ENCODE measurements at places on chromosomes 6 and 20.

GRCh38 chr6:145315982-145316600 lies 419.2 kb downstream of the EPM2A start:
- no peak for DNase-seq

GRCh38 chr6:21772477-21772876 lies 178.9 kb downstream of the SOX4 start:
- DNase-seq, result no peak

GRCh38 chr6:27280540-27281000 lies 31.5 kb downstream of the POM121L2 start:
- no peak for DNase-seq

GRCh38 chr6:34063651-34064050 lies 82.2 kb downstream of the GRM4 start:
- DNase-seq, result no peak

DNA sequence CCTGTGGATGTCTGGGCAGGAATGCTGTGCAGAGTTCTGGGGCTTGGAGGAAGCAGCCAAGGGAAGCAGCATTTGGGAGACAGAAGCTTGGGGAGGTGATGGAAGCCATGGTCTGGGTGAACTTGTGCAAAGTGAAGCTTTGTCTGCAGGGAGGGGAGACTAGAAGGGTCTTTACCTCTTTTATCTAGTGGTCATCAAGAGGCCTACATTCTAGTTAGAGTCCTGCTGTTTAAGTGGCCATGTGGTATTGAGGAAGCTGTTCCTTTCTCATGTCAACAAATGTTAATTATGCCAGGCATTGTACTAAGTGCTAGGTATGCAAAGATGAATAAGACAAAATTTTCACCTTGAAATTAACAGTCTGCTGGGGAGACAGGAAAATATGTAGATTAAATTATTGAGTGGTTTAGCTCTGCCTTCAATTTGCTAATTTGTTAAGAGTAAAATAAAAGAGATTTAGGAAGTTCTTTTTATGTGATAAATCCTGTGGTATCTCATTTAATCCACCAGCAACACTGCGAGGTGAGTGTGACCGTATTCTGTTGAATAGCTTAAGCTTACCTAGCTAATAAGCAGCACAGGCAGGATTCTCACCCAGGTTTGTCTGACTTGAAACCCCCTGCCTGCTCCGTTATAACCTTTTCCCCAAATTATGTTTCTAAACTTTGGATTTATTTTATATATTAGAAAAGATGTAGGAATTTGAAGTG lies 43.1 kb downstream of the ARID1B start:
- peak; percentile 40 for DNase-seq

GRCh38 chr6:446418-447366 lies 55.1 kb downstream of the IRF4 start:
- no peak for DNase-seq

DNA sequence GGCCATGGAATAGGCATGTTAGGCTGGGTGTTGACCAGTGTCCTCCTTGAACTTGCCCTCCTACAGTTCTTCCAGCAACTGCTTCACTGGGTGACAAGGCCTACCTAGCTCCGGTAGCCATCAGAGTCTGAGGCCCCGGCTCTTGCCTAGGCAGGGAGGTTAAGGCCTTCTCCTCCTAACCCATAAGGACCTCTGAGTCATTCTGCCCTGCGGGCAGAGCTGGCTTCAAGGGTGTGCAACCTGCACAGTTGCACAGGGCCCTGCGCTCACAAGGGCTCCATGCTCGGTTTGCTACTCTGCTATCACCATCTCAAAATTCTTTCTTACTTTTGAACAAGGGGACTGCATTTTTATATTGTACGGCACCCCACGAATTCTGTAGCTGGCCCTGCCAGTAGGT lies 17.9 kb downstream of the KCNB1 start:
- no peak for DNase-seq

DNA sequence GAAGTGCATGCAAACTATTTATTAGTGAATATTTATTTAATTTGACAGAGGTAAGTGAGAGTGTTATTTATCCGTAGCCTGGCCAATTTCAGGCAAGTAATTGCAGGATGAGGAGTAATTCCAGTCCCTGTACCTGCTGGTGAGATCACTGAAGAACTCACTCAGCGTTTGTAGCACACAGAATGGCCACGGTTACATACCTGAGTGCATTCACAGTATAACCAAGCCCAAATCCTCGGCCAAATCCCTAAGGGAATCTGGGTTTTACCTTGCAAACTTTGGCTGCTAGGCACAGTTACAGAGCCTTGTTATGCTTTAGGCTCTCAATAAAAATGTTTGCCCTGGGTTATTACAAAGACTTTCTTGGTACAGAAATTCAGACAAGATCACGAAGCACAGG lies 93.3 kb downstream of the KCNQ5 start:
- no peak for DNase-seq

DNA sequence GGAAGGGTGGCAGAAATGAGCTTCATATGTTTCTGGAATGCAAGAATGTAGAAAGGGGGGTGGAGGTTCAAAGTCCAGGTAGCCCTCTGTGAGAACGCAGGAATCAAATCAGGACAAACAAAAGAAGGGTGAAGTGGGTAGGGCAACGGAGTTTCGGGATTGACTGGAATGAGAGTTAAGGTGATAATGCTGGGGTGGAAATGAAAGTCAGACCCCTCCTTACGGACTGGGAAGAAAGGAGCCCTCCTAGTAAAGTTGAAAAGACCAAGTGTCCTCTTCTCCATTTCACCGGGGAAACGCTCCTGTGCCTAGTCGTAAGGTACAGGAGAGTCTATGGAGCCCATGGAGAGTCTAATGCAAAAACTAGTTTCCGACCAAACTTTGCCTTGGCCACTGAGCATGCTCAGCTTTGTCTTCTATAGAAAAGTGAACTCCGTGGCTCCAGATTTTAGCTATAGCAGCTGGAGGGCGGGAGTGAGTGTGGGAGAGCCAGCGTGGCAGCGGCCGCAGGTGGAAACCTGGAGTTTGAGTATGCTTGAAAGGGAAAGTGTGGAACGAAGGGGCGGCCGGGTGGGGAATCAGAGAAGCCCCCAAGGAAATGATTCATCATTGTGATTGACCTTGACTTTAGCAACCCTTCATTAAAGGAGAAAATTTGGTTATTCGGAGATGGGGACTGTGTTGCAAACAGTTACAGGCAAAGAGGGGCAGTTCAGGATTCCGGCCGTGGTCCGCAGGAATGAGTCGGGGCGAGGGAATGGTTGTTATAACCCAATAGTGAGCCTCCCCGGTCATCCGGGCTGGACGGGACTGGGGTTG lies 1.3 kb upstream of the LRRC1 start:
- peak; percentile 65 for DNase-seq

DNA sequence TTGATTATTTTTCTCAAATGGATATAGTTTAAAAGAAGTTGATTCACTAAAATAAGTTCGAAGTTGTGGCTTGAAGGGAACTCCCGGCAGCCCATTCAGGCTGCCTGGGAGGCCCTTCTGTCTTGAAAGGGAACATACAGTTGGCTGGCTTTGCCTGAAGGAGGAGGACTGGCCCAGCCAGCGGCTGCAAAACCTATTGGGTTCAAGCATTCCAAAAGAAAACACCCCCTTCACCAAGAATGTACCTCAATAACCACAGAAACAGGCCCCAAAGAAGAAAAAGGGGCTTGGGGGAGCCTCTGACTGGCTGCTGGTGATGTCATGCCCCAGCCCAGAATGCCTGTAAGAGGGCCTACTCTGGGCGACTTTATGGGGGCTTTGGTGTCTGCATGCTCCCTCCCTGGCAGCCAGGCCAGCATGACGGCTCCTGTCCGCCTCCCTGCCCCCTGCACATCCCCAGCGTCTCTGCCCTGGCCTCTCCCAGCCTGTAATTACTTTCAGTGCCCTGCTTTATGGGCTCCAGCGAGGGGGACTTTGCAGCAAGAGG lies 36.5 kb downstream of the MAFB start:
- no peak for DNase-seq

DNA sequence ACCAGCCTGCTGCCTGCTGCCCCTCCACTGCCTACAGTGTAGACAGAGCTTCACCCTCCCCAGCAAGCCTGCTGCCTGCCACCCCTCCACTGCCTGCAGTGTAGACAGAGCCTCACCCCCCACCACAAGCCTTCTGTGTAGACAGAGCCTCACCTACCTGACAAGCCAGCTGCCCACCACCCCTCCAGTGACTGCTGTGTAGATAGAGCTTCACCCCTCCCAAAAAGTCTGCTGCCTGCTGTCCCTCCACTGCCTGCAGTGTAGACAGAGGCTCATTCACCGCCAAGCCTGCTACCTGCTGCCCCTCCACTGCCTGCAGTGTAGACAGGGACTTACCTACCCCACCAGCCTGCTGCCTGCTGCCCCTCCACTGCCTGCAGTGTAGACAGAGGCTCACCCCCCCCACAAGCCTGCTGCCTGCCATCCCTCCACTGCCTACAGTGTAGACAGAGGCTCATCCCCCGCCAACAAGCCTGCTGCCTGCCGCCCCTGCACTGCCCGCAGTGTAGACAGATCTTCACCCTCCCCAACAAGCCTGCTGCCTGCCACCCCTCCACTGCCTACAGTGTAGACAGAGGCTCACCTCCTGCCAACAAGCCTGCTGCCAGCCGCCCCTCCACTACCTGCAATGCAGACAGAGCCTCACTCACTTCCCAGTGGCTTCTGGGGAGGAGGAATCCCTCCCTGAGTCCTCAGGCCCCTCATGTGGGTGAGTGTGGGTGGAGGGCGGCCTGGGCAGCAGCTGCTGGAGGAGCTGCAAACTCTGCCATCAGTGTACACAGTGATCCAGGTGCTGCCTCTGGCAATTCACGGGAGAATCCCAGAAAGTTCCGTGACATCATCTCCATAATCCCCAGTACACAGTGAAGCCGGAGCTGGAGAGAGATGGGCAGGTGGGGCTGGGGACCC lies 140.9 kb downstream of the DLL1 start:
- DNase-seq, result no peak

GRCh38 chr6:5359417-5359816 lies 98.1 kb downstream of the FARS2 start:
- no peak for DNase-seq

- DNase-seq, result no peak
These were observed 11.2 kb upstream of the CLDN20 start for GRCh38 chr6:155252581-155252980.

- peak; percentile 50 for DNase-seq
These were observed 37.9 kb upstream of the MAS1 start for GRCh38 chr6:159852877-159853276.

- no peak for DNase-seq
These were observed 12.9 kb downstream of the SNPH start for GRCh38 chr20:1278993-1279392.

GRCh38 chr6:166417285-166417691 lies 34.5 kb upstream of the MPC1 start:
- no peak for DNase-seq

DNA sequence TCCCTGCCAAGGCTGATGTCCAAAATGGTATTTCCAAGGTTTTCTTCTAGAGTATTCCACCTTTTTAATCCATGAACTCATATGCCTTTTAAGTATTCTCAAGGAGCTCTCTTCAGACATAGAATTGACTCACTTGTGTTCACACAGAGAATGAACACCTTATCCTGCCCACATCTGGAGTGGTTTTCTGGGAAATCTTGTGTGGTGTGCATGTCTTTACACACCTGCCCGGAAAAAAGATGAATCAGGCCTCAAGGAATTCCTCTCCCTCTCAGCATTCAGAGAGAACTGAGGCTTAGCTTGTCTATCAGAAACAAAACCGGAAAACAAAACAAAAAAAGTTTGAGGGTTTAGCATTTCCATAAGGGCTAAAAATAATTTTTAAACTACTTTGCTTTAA lies 148.8 kb downstream of the TFAP2A start:
- DNase-seq, result no peak

GRCh38 chr6:76886900-76887299 lies 576.4 kb downstream of the HTR1B start:
- DNase-seq, result no peak

All from Karpas-422 (cell line).